ENCODE measurements at places on chromosomes 13 and 19. TPM values are rescaled to one million over a fixed set of nuclear protein-coding genes. Genes with fewer than 3 reads are reported as not detected.

DNA sequence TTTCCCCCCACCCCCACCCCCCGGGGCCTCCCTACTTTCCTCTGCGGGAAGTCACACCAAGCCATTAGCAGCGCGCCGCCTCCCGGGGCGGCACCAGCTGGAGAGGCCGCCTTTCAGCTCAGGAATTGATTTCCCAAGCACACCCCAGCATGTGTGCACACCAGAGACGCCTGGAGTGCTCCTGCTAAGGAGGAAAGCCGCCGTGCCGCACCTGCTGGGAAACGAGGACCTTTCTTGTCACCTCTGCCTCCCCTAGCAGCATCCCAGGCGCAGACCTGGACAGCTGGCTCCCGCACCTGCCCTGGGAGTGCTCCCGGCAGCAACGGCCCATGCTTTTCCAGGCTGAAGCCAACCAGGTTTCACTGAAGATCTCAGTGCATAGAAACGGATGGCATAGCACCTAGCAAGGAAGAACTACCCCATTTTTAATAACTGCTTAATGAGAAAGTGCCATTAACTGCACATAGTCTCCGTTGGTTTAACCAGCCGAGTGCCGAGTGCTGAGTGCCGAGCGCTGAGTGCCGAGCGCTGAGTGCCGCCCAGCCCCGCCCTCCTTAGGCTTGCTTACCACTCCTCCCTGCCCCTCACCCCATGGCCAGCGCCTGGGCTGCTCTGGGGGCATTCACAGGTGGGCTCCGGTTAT is 165.0 kb downstream of the USP12 start:
- no peaks in the 10 kb centered on the region for H3K36me3 ChIP-seq
- no peak overlapping the region for H3K27ac ChIP-seq
- H3K27me3 ChIP-seq = peaks cover 43% of the 10 kb centered on the region
- DNase-seq = no peak
- peaks cover 4% of the 10 kb centered on the region for H3K4me1 ChIP-seq
- peak overlapping the region; percentile 61 for H3K4me3 ChIP-seq

ZNF823 gene
- total RNA-seq = 6.5 TPM

PRR19 gene
- not detected for total RNA-seq

CGB5 gene
- not detected for total RNA-seq

ERFL gene
- total RNA-seq = 4.5 TPM

EMC10 gene
- 56.0 TPM for total RNA-seq

PINLYP gene
- total RNA-seq = 11.7 TPM

All from activated naive CD8-positive, alpha-beta T cell treated with anti-CD3 and anti-CD28 coated beads, Interleukin-2, amount 10 ng/mL, durations not matched to agents 7 days and 5 days (primary cell).